ENCODE measurements at places on chromosomes 5 and 9. TPM values are rescaled to one million over a fixed set of nuclear protein-coding genes. Genes with fewer than 3 reads are reported as not detected.

DNA sequence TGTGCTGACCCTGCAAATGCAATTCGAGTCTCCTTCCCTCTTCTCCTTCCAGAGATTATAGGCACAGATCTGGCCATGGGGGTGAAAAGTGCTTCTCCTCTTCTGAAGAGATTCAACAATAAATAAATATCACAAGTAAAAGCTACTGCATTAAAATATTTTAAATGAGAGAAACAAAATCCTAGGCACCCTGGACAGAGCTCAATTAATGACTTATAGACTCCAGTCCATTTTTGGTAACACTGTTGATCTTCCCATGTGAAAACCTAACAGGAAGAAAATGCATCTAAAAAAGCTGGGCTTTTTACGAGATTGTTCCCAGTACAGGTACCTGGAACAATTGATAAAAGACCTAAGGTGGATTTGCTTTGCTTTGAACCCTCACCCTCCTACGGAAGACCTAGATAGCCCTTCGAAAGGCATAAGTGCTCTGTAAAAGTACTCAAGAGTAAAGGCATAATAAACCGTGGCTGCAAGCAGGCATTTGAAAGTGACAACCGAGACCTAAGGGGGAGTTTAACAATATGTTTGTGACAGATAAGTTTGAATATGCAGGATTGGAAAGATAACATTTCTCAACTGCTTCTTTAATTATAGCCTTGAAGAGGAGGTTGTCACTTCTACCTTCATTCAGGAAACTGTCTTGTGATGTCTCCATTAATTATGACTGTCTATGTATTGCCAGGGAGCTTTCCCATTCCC is 29.4 kb upstream of the MED10 start:
- DNase-seq, result no peak

TMEM250 gene
- 57.8 TPM for total RNA-seq

GRCh38 chr9:77158772-77159513 is 18.4 kb upstream of the VPS13A start:
- no peak for DNase-seq

DNA sequence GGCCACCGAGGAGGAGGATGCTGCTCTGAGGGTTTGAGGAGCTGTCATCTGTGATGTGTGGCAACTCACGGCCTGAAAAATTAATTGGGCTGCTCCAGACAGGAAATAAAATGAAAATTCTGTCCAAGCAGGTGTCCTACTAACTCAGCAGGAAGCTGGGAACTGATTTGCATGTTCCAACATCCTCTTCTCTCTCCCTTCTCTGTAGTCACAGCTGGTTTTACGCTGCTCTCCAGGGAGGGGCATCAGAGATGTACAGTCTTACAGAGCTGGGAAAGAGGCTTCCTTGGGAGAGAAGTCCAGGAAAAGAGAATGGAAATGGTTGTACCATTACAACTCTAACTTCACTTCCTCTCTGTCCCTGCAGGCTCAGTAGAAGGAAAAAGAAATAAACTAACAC is 24.2 kb upstream of the SIL1 start:
- DNase-seq, result no peak

SEMA6A gene
- total RNA-seq, result 52.0 TPM

- DNase-seq, result no peak
These were observed 1.5 kb downstream of the CLIC3 start for GRCh38 chr9:136994888-136995230.

DNA sequence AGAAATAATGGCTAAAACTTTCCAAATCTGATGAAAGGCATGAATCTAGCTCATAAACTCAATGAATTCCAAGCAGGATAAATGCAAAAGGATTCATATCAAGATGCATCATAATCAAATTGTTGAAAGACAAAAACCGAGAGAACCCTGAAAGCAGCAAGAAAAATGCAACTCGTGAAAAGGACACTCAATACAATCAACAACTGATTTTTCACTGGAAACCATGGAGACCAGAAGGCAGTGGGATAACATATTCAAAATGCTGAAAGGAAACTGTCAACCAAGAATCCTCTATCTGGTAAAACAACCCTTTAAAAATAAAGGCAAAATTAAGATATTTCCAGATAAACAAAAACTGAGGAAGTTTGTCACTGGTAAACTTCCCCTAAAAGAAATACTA is 9.5 kb downstream of the FBXL17 start:
- no peak for DNase-seq

DNA sequence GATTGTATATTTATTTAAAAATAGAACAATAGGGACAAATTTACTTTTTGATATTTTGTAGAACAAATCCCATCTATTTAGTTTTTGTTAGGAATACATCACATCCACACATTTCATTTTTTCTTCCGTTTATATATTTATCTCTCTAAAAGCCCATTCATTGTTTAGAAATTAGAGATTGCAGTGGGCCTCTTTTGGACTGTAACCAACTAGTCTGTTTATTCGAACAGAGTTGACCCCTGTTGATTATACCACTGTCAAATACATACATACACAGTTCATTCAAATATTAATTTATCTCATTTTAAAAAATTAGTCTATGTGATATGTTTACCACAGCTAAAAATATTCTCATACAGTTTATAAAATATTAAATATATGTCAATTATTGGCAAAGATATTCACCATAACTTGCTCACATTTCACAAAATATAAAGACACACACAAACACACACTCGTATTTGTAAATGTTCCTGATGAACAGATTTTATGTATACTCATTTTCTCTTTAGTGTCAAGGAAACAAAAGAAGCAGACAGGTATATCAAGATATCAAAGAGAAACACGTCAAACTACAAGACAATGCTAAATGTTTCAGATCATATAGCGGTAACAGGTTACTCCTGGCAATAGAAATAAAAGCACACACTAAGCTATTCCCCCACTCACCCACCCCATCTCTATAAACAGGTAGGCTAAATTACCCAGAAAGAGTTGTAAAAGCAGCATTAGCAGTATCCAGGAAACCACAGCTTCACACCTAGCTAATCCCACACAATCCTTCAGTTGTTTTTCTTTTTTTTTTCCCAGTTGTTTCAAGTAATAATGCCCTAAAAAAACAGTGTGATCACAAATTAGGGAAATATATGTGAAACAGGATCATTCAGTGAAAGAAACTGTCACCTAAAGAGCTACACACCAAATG is 283.9 kb downstream of the ADAMTS6 start:
- DNase-seq, result no peak

DNA sequence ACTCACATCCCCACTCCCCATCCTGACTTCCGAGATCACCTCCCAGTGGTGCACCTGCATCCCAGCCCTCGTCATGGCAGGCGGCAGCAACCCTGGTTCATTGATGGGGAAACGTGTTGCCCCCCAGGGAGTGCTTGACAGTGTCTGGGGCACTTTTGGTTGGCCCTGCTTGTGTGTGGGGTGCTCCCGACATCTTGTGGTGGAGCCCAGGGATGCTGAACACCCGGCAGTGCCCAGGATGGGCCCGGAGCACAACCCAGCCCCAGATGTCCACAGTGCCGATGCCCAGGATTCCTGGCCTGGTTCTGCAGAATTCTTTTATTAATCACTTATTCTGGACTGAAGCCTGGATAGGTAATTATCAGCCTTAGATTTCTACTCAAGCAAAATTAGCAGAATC is 3.7 kb downstream of the MRPL36 start:
- DNase-seq, result no peak

DNA sequence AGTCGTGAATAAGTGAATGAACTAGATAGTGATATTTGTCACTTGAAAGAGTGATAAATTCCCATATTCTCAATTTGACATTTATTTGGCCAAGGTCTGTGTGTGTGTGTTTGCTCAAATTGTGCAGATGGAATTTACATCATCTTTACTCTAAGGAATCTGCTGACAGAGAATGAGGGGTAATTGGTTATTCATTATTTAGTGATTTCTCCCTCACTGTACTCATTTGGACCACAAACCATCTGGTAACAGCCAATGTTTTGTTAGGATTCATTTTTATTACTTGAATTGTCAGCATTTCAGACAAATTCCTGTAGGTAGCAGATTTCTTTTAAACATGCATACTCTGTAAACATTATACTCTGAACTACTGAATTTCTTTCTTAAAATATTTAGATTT is 15.6 kb downstream of the VCAN start:
- DNase-seq, result no peak

TAF11L3 gene
- total RNA-seq, result not detected

DMGDH gene
- 3.8 TPM for total RNA-seq

DNA sequence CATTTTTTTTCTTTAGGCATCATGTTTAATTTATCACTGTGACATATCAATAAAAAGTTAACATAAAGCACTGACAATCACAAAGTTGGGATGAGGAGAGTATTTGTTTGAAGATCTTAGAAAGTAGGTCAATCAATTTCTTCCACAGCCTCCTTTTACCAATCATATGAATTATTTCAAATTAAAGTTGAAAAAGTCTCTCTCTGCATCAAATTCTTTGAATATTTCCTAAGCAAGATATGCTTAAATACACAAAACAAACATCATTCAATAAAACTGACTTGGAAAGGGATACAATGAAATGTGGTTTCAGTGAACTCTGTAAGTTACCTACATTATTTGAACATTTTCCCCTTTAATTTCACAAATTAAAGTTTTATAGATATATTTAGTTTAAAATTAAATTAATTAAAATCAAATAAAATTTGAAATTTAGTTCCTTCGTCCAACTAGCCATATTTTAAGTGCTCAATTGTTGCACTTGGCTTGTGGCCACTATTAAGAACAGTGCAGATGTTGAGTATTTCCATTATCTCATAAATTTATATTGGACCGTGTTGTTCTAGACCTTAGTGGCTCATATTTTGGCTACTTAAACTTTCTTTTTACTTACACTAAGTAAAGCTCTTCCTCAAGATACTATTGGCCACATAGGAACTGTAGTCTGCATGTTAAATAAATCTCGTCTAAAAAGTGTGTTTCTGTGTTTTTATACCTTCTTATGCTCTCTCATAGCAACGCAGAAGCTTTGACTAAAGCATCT is 949.7 kb upstream of the NUDT12 start:
- DNase-seq, result no peak

GRCh38 chr9:130658893-130659698 is 5.3 kb upstream of the PRDM12 start:
- DNase-seq, result no peak

GRCh38 chr5:152568016-152568415 is 162.9 kb upstream of the NMUR2 start:
- DNase-seq, result no peak

DNA sequence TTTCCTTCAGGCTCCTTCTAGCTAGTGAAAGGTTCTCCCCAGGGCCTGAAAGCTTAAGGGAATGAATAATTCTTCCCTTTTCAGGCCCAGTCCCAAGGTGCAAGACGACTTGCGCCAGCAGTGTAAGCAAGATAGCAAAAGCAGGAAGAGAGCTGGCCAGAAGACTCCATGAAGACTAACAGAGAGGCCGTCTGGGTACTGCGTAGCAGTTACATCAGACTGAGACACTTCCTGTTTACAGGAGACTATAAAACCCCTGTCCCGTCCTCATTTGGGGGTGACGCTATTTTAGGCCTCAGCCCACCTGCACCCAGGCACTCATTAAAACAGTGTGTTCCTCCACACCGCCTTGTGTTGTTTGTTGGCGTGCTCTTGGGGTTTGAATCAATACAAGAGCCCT is 90.7 kb upstream of the MOCS2 start:
- no peak for DNase-seq

DNA sequence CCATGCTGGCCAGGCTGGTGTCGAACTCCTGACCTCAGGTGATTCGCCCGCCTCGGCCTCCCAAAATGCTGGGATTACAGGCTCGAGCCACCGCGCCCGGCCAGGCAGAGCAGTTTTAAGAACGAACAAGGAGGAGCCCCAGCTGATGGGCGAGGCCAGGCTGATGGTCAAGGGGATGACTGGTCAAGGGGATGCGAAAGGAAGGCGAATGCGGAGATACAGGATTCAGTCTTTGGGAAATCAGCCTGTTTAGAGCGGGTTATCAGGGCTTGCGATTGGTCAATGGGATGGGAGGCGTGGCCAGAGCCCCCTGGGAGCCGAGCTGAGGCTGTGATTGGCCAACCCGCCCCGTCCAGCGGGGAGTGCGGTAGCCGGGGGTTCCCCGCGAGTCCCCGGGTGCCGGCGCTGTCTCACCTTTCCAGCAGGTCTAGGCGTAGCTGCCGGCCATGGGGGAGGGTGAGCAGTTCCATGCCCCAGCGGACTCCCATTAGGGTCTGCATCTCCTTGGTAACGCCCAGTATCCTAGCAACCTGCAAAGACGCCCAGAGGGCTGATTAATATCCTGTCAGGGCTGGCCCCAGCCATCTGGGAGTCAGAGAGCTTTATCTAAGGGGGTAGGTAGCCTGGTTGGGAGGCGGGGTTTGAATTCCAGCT is 7.5 kb upstream of the TOR2A start:
- DNase-seq, result peak; percentile 71

DNA sequence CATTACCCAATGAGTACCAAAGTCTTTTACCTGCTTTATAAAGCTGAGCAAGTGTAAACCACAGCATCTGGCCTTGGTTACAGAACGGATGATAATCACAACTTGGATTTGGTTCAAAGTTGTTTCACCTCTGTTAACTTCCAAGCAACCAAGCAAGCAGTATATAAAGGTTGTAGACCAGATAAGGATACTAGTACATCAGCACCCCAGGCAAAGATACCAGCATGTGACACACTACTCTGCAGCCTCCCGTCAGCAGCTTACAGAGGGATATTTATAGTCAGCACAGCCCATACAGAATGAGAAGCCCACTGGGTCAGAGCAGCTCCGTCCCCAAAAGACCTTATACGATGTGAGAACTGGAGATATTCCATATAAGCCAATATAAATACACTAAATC is 193.3 kb downstream of the SMARCA2 start:
- no peak for DNase-seq

TSSK1B gene
- 26.1 TPM for total RNA-seq

- no peak for DNase-seq
These were observed 185.8 kb downstream of the GADD45G start for GRCh38 chr9:89790542-89791109.

PLAC8L1 gene
- 7.8 TPM for total RNA-seq

LHX6 gene
- total RNA-seq, result 8.8 TPM

GRCh38 chr5:82521431-82522051 is 243.4 kb upstream of the RPS23 start:
- DNase-seq, result no peak

C9orf50 gene
- 3.7 TPM for total RNA-seq

PCDHA6 gene
- 4.6 TPM for total RNA-seq

DNA sequence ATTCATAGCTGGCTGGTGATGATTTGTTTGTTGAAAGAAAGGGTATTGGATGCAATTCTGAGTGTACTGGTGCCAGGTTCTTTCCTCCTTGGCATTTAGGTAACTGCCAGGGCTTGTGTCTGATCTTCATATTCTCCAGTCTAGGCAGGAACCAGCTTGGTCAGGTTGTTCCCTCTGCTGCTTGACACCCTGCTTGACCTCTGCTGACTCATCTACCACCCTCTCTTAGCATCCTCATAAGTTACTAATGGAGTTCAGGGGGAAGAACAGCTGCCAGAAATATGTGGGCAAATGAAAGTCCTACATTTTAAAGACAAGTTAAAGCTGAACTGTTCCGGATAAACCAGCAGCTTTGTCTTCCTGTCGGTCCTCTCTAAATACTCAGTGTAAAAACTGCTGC is 116.1 kb upstream of the TNC start:
- DNase-seq, result no peak

All from testis (tissue), 5 donors.